ENCODE measurements at places on chromosomes 1 and 21. TPM values are rescaled to one million over a fixed set of nuclear protein-coding genes. Genes with fewer than 3 reads are reported as not detected.

Gene AIRE
- total RNA-seq = 0.30 TPM

Gene DR1
- total RNA-seq = 127 TPM

Gene KRTAP19-1
- not detected for total RNA-seq

Gene KRTAP20-4
- not detected for total RNA-seq

Gene PCNX2
- total RNA-seq = 25.0 TPM

Gene TCEANC2
- 13.5 TPM for total RNA-seq

Gene ATP6V1G3
- total RNA-seq = not detected

Gene MX2
- total RNA-seq = 108 TPM

Gene AUNIP
- total RNA-seq = 8.1 TPM

Gene RGL1
- total RNA-seq = 2.6 TPM

Gene LY9
- total RNA-seq = 45.9 TPM

Gene VPS72
- total RNA-seq = 77.1 TPM

Gene CFHR4
- total RNA-seq = not detected

Gene C8A
- total RNA-seq = not detected

Gene KRTAP12-3
- not detected for total RNA-seq

Gene FCRL2
- total RNA-seq = not detected

Gene TNN
- total RNA-seq = not detected

Gene POU3F1
- not detected for total RNA-seq

Gene GCSAML
- not detected for total RNA-seq

Gene NTMT2
- total RNA-seq = not detected

Gene FCGR1A
- not detected for total RNA-seq

Gene CACNA1E
- not detected for total RNA-seq

Gene CD52
- 1,663 TPM for total RNA-seq

Gene GBP4
- 129 TPM for total RNA-seq

Gene SH2D2A
- 56.3 TPM for total RNA-seq

Gene PEX14
- 24.4 TPM for total RNA-seq

Gene ZNF124
- 23.6 TPM for total RNA-seq

Gene SPRR4
- not detected for total RNA-seq

Gene FBXO2
- total RNA-seq = 2.1 TPM

Gene PDIK1L
- total RNA-seq = 21.0 TPM

Gene DMBX1
- total RNA-seq = 0.10 TPM

Gene TRAF3IP3
- total RNA-seq = 426 TPM

Gene COL6A1
- 0.40 TPM for total RNA-seq

Gene SPRR2F
- not detected for total RNA-seq

Gene NVL
- 41.6 TPM for total RNA-seq

Gene CMPK1
- 108 TPM for total RNA-seq

Gene NFASC
- total RNA-seq = not detected

Gene PEF1
- total RNA-seq = 50.4 TPM

Gene PDZK1IP1
- total RNA-seq = not detected

Gene CELA3B
- total RNA-seq = not detected

Gene OLFML2B
- total RNA-seq = not detected
